ENCODE measurements at places on chromosomes 3 and 15.

- DNase-seq, result no peak
These were observed 10.3 kb upstream of the ZMAT3 start for GRCh38 chr3:179081885-179082284.

DNA sequence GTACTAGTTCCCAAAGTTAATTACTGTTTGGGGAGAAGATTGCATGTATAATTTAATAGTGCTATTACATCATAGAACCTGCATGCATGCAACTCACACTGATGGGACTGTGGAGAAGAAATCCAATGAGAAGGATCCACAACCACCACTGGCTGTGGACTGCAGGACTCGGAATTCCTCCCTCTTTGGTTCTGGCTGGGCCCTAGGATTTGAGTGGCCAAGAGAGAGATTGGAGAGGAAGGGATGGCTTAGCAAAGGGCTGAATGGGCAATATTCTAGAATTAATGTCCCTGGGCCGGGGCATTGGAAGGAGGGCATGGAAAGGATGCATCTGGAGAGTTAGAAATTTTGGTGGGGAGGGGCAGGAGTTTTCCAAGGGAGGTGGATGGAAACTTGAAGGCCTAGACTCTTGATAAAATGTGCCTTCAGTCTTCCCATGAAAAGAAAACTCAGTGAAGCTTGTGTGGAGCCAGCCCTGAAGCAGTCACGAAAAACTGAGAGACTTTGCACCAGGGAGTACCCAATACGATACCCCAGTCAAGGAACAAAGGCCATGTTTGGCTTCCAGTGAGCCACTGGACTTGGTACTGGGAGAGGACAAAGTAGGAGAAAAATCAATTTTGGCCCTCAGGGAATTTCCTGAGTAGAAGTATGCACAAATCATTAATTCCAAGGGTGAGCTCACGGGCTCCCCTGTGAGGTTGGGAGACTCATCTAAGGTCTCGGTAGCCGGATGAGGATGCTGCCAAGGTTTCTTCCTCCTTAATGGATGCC lies 31.4 kb upstream of the TPM1 start:
- no peak for DNase-seq

DNA sequence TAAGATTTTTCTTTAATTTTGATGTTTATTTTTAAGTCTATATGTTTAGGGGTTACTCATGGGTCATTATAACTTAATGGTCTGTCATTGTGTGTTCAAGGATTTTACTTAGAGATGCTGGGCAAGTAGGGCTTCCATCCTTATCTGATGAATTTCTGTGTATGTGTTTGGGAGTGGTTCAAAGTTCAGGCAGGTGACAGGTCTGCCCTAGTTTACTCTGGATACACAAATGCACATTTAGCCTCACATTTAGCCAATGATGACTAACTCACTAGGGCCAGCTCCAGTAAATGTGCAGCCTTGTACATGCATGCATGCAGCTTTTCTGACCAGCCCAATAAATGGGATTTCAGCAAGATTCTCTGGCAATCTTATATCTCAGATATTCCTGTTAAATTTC lies 554.1 kb downstream of the SI start:
- no peak for DNase-seq

DNA sequence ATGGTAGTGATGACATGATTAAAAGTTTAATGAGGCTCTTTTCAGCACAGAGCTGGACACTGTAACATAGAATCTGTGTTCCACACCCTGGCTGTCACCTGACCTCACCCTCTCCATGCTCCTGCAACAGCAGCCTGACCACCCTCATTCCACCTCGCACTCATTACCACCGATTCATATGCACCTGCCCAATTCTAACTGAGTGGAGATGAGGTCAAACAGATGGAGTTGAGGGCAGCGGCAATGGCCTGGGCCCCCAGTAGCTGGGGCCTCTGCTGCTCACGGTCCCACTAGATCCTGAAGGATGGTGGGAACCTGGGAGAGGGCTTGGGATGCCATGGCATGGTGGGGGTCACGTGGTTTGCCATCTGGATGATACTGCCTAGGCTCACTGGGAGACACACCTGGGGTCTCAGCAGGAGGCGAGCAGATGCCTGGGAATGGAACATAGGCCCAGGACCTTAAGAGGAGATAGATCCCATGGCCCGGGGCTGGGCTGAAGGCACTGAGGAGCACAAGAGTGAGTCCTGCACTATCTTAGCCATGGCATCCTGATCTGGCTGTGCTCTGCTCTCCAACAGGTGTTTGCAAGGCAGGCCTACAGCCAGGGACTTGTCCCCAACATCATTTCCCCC lies 1.3 kb downstream of the SCN5A start:
- DNase-seq, result no peak

DNA sequence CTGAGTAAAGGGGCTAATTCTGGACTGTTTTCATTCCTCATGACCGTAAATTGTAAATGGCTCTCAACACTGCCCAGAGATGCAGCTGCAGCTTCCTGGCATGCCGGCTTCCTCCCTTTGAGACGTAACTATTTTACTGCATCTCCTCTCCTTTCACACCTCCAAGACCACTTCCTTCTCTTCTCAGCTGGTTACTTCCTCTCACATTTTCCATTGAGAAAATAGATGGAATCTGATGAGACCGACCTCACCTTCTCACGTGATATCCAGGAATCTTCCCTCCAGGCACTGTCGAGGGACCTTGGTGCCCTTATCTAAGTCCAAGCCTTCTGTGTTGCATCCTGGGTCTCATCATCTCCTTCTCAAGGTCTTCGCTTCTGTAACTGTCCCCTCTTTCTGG lies 12.7 kb downstream of the LYSMD4 start:
- DNase-seq, result no peak

DNA sequence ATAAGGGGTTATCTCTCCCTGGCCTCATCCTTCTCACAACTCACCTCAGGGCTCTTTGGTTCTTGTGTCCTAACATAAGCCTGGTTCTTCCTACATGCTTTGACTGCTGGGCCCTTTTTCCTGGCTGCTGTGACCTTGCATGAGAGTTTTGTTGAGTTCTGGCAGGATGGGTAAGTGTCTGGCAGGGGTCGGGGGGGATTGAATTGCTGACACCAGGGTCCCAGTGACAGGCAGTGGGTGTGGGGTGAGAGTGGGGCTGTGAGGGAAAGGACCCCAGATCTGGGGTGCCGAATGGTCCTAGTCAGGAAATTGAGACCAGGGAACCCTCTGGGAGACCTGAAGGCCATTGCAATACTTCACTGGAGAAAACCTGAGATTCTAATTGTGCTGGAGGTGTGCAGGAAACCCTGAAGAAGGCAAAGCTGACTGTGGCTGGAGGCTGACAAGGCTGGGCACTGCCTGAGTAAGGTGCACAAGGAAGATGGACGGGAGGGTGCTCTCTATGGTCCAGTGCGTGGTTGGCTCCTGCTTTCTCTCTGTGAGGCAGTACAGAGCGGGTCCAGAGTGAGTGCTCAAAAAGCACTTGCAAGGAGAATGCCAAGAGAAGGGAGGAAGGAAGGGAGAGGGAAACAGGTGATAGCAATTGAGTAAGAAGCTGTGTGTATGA lies 76.8 kb downstream of the CLSTN2 start:
- DNase-seq, result no peak
